ENCODE measurements at places on chromosomes 5 and 9.

GRCh38 chr9:79581388-79581787 is 9.6 kb downstream of the TLE4 start:
- no peak for DNase-seq

DNA sequence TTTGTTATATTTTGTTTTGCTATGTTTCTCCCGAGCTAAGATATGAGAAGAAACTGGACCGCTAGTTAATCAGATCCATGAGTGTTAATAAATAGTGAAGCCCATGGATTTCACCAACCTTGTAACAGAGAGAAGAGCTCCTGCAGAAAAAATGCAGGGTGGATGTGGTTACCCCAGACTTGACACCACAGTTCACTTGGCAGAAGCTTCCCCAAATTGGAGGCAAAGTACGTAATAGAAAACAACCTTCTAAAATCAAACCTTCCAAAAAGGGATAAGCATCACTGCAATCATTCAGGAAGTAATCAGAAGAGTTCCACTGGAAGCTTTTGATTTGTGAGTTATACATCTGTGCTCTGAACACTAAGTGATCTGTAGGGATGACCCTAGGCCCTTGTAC is 267.5 kb downstream of the ACTL7B start:
- DNase-seq = no peak

- no peak for DNase-seq
These were observed 168.1 kb upstream of the RASEF start for GRCh38 chr9:83231039-83231438.

GRCh38 chr9:86975606-86976005 is 28.3 kb upstream of the GAS1 start:
- DNase-seq = no peak

GRCh38 chr9:37953775-37954437 is 50.0 kb upstream of the SLC25A51 start:
- no peak for DNase-seq

GRCh38 chr5:111144352-111144930 is 52.3 kb downstream of the WDR36 start:
- no peak for DNase-seq

GRCh38 chr9:20624201-20625002 is 2.1 kb upstream of the MLLT3 start:
- DNase-seq = no peak

DNA sequence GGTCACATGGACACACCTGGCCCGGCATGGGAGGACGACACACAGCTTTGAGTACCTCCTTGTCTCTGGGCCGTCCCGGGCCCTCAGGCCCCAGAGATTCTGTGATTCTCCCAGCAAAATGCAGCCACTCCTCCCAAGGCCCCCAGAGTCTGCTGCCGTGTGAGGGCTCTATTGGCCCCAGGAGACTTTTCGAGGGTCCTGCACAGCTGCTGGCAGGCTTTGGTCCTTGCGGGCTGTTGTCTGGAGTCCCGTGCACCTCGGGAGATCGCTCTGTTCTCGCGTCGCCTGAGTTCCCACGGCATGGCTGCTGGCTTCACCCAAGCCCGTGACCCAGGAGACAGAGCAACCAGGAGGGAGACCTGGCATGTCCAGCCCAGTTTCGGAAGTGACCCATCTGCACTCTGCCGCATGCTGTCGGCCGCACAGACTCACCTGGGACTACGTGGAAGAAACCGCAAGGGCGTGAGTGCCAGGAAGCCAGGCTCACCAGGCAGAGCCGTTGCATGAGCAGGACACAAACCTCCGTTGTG is 46.8 kb upstream of the NKD2 start:
- no peak for DNase-seq

- no peak for DNase-seq
These were observed 765.3 kb upstream of the GRAMD2B start for GRCh38 chr5:125657936-125658335.

GRCh38 chr5:78505860-78506259 is 142.7 kb downstream of the LHFPL2 start:
- no peak for DNase-seq

DNA sequence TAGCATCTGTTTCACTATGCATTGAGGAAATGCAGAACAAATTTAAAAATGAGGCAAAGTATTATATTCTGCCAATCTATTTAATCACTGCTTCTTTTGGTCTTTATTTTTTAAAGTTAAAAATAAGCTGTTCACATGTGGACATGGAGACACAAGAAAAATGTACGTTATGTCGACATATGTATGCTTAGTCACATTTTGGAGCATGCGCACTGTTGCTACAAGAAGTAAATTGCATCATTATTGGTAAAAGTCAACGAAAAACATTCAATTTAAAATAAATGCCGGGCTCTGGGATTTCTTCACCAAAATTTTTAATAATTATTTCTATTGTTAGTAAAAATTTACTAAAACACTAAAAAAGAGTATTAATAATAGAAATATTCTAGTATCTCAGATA is 876.3 kb upstream of the CTNND2 start:
- no peak for DNase-seq

- no peak for DNase-seq
These were observed 304.8 kb upstream of the PANK3 start for GRCh38 chr5:168883991-168884390.

GRCh38 chr9:77014597-77015263 is 4.7 kb upstream of the FOXB2 start:
- DNase-seq = no peak

DNA sequence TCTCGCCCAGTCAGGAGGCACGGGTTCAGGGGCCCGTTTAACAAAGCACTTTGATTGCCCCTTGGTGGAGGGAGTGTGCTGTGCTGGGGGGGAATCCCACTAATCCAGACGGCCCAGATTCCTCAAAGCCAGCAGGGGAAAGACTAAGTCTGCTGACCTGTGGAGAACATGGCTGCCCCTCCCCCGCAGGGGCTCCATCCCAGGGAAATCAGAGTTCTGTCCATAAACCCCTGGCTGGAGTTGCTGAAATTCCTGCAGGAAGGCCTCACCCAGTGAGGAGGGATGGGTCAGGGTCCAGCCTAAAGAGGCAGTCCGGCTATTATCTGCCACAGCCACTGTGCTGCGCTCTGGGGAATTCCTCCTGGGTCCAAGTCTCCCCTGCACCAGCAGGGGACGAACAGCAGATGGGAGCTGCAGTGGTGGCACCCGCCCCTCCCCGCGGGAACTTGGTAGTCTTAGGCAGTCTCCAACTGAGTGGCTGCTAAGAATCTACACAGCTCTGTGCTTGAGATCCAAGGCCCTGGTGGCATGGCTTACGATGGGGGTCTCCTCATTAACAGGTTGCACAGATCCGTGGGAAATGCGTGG is 174.0 kb upstream of the DAB2 start:
- no peak for DNase-seq

GRCh38 chr9:7794196-7794595 is 5.4 kb downstream of the DMAC1 start:
- no peak for DNase-seq

DNA sequence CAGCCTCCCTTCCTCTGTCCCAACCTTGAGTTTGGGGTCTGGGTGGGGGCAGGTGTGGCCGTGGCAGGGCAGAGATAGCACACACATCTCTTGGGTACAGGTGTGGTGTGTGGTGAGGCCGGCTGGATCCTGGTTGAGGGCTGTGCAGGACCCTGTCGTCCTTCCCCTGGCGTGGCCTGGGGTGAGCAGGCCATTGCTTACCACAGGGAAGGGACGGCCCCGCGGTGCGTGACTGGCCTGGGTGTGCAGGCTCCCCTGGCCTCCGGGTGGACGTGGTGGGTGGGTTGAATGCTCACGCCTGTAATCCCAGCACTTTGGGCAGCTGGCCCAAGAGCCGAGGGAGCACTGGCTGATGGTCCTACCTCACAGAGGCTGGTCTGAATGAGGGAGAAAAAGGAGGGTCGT is 1.2 kb downstream of the ARRDC1 start:
- DNase-seq = no peak

DNA sequence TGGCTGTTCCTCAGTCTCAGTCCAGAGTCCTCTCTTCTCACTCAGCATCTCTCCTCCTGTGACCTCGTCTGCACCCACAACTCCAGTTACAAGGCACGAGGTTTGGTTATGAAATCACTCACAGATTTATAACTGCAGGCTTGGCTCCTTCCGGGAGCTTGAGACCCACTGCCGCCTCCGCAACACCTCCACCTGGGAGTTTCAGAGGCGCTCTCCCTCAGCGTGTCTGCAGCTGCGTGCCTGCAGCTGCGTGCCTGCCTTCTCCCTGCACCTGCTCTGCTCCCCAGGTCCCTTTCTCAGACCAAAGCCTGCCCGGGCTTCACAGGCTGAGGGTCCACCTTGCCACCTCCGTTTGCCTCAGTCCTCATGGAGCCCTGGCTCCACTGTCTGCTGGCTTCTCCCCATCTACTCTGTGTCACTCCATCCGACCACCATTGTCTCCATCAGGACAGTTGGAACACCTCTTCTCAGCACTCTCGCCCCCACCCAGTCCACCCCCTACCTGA is 51.5 kb downstream of the HRH2 start:
- no peak for DNase-seq

GRCh38 chr5:102792705-102793104 is 37.6 kb downstream of the PAM start:
- no peak for DNase-seq

DNA sequence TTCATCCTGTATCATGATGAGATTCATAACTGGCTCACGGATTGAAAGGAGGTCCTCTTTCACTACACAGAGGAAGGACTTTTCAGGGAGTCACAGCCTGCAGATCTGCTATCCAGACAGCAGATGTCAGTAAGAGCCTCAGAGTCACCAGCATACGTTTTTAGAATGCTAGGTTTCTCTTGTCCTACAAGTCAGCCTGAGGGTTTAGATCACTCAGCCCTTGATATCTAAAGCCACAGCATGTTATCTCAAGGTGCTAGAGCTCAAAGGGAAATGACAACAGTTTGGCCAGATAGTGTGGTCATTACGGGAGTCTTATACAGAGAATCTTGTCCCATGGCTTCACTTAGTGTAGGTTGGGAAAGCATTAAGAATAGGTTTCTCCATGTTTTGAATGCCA is 30.9 kb upstream of the SLC46A2 start:
- no peak for DNase-seq

DNA sequence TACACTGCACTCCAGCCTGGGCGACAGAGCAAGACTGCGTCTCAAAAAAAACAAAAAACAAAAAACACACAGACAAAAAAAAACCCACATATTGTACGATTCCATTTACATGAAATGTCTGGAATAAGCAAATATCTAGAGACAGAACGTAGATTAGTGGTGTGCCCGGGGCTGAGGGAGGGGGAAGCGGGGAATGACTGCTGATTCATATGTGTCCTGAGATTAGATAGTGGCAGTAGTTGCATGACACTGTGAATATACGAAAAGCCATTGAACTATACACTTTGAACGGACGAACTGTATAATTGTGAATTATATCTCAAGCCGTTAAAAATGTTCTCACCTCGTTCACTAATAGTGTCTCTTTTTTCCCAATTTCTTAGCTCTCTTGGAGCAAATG is 23.9 kb downstream of the FGF1 start:
- no peak for DNase-seq

Measured in left forelimb (tissue), 1 donor.